Activated naive CD8-positive, alpha-beta T cell treated with anti-CD3 and anti-CD28 coated beads, Interleukin-2, amount 10 ng/mL, durations not matched to agents 7 days and 5 days (primary cell): ENCODE measurements at places on chromosomes 5 and 9.

- DNase-seq = no peak
These were observed 154.8 kb downstream of the RAB3C start for GRCh38 chr5:58737671-58738070.

- no peak for DNase-seq
These were observed 289.3 kb upstream of the TAS2R1 start for GRCh38 chr5:9919306-9920030.

GRCh38 chr9:11663913-11664312 is 1029.3 kb upstream of the TYRP1 start:
- DNase-seq = no peak

- DNase-seq = no peak
These were observed 92.8 kb downstream of the MVB12B start for GRCh38 chr9:126419475-126419874.

- DNase-seq = no peak
These were observed 7.1 kb downstream of the SLC6A7 start for GRCh38 chr5:150196986-150197385.

DNA sequence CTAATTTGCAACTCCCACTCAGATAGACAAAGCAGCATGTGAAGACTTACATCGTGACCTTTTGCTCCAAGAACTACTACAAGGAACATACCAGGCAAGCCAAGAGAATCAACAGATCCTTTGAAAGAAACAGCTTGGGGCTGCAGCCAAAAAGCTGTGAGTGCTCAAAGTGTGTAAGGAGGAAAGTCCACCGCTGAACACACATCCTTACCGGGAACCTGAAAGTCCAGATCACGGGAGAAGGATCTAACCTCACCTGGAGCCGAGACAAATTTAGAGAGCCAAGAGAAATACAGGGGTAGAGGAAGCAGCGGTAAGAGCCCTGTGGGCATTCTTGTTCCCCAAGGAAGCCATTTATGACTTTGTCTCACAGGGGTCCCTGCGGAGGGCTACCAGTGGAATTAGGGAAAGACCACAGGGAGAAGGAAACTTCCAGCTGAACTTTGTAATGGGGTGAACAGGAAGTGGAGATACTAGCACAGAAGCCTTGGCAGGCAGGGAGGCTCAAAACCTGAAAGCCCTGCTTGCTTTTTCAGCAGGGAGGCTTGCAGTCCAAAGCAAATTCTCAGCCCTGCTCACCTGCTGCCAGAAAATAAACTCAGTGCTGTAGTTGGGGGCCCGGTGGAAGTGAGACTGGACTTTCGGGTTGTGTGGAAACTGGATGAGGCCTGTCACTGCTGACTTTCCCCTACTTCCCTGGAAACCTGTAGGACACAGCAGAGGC is 350.2 kb downstream of the DTWD2 start:
- DNase-seq = no peak

DNA sequence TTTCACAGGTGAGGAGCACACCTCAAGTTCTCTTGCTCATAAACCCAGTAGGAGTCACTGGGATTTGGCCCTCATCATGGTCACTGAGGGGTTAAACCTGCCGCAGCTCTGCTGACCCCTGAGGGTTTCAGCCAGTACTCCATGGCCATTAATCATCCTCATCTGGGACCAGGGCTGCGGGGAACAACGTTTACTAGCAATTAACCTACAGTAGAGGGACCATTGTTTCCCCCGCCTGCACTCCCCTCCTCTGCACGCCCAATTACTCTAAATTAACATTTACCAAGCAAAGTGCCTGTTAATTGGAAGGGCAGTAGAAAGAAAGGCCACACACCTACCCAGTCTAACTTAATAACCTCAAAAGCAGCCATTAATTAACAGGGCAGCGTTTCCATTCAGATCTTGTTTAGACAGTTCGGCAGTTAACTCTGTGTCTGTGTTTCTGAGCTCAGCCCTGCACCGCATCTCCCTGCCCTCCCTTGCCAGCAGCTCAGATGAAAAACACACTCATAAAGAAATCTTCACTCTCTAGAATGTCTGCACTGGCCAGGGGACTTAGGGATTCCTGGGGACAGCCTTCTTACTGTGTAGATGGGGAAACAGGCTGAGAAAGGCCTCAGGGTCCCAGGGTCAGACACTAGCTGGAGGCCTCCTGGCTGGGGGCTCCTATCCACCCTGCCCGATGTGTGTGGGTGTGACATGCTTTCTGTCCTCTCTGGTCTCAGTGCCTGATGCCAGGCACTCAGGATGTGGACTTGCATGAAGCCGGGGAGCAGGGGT is 51.6 kb downstream of the ALG2 start:
- no peak for DNase-seq
